ENCODE measurements at places on chromosomes 12 and 14.

DNA sequence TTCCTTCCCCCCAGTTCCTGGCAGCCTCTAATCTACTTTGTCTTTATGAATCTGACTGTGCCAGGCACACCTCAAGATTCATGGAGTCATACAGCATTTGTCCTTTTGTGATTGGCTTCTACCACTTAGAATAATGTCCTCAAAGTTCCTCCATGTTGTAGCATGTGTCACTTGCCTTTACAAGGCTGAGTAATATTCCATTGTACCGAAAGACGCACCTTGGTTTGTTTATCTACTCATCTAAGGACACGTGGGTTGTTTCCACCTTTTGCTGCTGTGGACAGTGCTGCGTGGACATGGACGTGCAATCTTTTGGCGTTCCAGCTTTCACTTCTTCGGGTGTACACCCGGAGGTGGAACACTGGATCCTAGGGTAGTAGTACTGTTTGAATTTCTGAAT is 33.5 kb downstream of the ANAPC7 start:
- DNase-seq, result no peak

GRCh38 chr14:42884100-42884499 is 1277.4 kb downstream of the LRFN5 start:
- no peak for DNase-seq

- DNase-seq, result peak; percentile 56
These were observed 173.6 kb downstream of the CALM1 start for GRCh38 chr14:90570461-90570860.

DNA sequence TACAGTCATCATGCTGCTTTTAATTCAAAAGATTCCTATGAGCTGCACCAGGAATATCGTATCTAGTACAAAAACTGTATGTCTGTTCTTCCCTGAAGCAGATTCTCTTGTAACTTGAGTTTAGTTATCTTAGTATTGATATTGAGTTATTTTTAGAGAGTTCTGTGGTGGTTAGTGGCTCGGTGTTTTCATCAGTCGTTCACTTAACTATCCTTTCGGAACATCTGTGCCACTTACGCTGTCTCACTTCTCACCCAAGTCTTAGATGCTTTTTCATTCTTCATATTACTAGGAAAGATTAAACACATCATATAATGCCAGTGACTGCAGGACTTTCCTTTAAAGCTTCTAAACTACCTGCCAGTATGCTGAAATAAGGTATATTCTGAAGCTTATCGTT is 251.0 kb downstream of the FBXL14 start:
- DNase-seq, result no peak

- DNase-seq, result no peak
These were observed 269.4 kb upstream of the CCDC196 start for GRCh38 chr14:66216763-66217162.

GRCh38 chr12:131458931-131459772 is 251.7 kb upstream of the SFSWAP start:
- DNase-seq, result no peak

DNA sequence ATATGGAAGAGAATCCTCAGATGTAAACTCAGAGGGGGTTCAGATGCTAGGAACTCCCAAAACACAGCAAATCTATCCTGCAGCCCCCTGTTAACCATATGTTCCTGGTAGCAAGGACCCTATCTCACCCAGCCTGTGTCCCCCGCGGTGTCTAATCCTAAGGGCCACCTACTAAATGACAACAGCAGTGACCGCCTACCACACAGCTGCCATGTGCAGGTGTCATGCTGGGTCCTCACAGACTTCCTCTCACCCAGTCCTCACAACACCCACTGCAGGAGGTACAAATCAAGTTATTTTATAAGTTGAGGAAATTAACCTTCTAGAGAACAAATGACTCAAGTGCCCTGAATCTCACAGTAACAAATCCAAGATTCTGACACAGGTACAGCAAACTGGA is 73.9 kb downstream of the ITPK1 start:
- DNase-seq, result no peak

- no peak for DNase-seq
These were observed 80.4 kb downstream of the RFLNA start for GRCh38 chr12:124375141-124375788.

- no peak for DNase-seq
These were observed 183.7 kb upstream of the TMEM132C start for GRCh38 chr12:128083132-128083729.

GRCh38 chr12:80299219-80299618 is 144.8 kb upstream of the PTPRQ start:
- DNase-seq, result no peak

- no peak for DNase-seq
These were observed 8.3 kb downstream of the KRT7 start for GRCh38 chr12:52241205-52241842.

Measured in RWPE2 (cell line).